ENCODE measurements at places on chromosomes 5 and 9.

GRCh38 chr9:121292801-121293241, 24.9 kb downstream of the GSN start:
- no peak for DNase-seq

- DNase-seq: no peak
These were observed 45.7 kb upstream of the KCNN2 start for GRCh38 chr5:114316167-114316566.

DNA sequence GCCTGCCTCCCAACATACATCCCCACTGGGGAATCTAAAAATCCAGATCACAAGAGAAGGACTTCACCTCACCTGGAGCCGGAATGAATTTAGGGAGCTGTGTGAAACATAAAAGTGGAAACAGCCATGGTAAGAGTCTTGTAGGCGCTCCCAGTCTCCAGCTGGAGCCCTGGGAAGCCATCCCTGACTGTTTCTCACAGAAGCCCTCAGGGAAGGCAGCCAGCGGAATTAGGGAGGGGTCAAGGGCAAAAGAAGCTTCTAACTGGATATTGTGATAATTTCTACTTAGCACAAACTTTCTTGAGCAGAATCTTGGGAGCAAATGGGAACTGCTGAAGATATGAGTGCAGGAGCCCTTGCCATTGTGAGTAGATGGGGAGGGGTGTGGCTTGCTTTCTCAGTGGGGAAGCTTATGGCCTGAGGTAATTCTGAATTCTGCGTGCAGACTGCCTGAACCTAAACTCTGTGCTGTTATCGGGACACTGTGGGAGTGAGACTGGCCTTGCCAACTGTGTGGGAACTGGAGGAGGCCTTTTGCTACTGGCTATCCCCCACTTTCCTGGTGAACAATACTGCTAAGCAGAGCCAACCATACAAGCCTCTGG, 174.4 kb upstream of the SMC2 start:
- DNase-seq: no peak

DNA sequence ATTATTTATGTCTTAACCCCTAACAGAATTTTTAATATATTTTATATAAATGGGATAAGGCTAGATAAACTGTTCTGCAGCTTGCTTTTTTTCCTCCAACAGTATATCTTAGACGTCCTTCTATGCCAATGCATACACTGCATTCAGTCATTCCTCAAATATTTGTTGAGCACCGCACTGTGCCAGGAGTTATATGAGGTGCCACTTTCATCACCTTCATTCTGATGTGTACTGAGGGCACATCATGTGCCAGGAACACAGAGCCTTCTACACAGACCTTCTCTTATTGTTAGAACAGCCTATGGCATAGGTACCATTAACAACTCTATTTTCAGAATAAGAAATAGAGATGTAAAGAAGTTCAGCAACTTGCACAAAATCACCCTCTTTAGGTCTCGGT, 570.1 kb downstream of the CDK5RAP2 start:
- DNase-seq: no peak

GRCh38 chr5:16690243-16690852, 73.6 kb upstream of the RETREG1 start:
- no peak for DNase-seq

- DNase-seq: no peak
These were observed 26.2 kb downstream of the WWC1 start for GRCh38 chr5:168317521-168318147.
